ENCODE measurements at places on chromosomes 4 and X. TPM values are rescaled to one million over a fixed set of nuclear protein-coding genes. Genes with fewer than 3 reads are reported as not detected.
A peak's percentile ranks its signal among the peaks of the same experiment; 100 is the strongest.

- no peak for DNase-seq
Measured at GRCh38 chrX:9241427-9241826, 207.5 kb upstream of the FAM9B start.

- DNase-seq, result no peak
Measured at GRCh38 chr4:153114771-153115321, 89.4 kb upstream of the TRIM2 start.

DNA sequence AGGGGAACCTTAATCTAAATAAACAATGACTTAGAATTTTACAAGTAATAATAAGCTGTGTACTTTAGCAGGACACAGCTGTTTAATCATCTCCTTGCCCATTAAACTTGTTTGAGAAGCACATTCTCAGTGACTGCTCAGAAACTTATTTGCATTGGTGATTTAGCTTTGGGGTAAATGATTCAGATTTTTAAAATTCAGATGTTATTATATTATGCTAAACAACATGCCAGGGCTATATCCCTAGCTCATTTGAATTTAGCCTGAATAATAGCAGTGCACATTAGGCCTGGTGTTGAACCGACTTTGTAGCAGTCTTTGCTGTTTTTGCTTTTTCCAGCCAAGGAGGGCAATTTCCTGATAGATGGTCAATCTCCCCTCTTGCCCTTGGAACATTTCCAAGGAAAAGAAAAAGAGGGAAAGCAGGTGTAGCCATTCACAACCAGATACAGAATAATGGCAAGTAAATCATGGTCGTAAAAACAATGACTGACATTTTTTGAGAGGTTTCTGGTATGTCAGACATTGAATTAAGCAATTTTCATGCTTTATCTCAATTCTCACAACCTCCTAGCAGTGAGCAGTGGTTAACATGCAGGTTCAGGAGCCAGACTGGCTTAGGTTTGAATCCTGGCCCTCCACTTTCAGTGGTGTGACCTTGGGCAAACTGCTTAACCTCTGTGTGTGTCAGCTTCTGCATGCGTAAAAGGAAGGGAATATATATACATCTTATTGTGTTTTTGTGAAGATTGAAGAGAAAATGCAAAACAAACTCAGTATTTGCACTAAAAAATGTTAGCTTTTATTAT lies 16.8 kb downstream of the ARHGEF38 start:
- DNase-seq, result no peak

DNA sequence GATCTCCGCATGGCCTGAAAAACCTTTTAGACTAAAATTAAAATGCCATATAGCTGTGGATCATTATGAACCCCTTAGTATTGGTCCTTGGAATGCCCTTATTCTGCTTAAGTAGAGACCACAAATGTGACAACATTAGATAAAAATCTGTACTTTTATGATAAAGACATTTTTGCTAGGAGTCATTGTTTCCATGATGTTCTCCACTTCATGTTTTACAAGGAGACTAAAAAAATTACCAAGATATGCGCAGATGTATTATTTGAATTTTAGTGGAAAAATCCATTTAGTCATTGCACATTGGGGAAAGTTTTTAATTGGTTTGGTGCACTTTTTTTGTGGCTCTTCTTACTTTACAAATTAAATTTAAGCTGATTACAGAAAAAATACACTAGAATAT lies 85.1 kb upstream of the HPRT1 start:
- no peak for DNase-seq

DNA sequence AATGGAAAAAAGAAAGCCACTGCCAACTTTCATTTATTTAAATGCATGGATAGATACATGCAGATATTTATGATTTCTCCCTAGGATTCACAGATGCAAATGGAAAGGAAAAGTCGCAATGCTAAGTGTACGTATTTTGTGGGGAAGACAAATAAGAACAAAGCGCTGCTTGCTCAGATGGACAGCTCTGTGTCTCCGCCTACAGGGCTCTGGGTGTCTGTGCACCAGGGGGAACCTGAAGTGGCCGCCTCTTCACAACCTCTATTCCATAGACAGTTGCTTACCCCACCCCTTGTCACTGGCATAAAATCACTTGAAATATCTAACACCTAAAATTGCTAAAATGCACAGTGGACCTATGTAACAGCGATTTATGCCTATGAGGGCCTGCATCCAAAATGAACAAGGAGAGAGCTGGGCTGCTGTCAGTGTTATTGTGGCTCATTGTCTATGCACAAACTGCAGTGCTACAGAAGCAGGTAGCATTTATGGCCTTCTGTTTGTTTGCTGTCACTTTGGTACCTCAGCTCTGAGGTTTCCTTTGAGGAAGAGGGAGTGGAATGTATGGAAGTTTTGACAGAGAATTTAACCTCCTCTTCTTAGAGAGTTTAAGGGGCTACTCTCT lies 58.6 kb upstream of the PAGE1 start:
- peak; percentile 55 for DNase-seq

DNA sequence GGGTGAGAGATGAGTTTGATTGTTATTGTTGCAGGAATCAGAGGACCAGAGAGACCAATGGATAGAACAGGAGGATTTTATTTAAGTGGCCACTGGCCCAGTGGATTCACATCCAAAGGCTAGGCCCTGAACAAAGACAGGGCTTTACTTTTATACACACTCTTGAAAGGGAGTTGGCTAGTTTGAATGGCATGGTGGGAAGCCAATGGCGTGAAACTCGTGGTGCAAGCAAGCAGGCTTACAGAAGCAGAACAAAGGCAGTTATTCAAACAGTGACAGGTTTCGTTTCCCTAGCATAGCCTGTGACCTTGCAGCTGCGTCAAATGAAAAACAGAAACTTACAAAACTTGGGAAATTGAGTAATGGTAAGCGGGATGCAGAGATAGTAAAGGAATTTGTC lies 110.2 kb upstream of the PRDX4 start:
- DNase-seq, result no peak

DNA sequence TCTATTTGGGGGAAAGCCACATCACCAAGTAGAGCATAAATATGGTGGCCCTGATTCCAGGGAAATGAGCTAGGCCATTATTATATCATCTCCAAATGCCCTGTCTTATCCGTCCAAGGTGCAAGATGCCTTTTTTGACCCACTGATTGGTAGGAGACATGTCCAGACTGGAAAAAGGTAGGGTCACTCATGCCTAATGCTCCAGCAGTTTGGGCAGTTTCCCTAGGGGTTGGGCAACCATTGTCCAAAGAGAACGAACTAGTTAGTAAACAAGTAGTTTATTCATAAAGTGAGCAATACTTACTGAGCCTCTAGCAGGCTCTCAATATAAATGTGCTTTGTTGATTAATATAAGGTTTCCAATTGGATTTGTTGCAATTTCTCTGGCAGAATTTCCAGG lies 6.2 kb downstream of the FHDC1 start:
- DNase-seq, result no peak

GRCh38 chrX:97238632-97239031 lies 354.9 kb downstream of the RPA4 start:
- DNase-seq, result no peak

- peak; percentile 75 for DNase-seq
Measured at GRCh38 chr4:118224243-118224829, 128.5 kb downstream of the PRSS12 start.

DNA sequence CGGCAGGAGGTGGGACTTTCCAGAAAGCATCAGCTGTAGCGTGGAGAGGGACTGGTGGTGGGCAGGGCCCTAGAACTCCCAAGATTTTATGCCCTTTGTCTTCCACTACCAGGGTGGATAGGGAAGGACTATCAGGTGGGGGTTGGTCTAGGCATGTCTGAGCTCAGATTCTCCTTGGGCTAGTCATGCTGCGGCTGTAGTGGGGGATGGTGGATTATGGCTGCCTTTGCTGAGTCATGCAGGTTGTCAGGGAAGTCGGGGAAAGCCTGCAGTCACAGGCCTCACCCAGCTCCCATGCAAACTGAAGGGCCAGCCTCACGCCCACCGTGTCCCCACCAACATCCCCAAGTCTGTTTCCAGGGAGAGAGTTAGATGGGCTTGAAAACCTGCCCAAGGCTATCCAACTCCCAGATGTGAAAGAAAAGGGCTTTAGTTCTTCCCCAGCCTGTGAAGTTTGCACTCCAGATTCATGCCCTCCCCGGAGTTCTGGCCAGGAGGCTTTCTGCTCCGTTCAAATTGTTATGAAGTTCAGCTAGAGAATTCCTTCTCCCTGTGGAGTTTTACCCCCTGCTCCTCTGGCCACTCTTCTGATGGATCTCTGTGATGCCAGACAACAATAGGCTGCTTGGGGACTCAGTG lies 13.4 kb upstream of the MEPE start:
- no peak for DNase-seq

DNA sequence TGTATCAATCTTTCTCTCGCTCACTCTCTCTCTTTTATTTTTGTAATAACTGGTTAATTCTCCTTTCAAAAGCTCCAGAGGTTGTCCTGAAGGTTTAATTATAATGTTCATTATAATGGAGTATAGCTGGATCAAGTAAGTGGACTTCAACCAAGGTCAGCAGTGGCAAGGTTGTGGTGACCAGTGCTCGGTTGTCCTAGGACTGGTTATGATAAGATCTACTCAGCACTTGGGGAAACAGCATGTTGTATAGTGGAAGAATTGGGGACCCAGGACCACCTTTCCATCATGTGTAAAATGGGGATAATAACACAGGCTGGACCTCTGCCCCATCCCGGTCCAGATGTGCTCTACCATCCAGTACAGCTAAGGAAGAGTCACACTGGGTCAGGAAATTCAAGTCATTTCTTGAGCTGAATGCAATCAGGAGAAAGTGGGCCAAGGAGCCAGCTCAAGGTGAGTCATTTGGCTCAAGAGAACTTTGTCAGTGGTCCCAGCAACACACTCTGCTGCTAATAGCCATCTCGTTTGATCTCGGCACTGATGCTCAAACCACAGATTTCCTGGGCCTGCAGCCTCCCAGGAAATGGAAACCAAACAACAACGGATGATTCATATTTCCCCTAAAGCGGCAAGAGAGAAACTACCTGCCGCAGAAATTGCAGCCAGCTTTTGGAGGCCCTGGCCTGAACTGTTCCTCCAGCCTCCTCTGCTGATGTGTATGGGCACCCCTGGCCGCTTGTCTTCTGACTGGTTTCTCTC lies 123.6 kb upstream of the RBPJ start:
- DNase-seq, result no peak

GRCh38 chr4:128572778-128573241 lies 236.7 kb upstream of the JADE1 start:
- DNase-seq, result no peak

Gene SLC10A7
- 14.7 TPM for total RNA-seq

Gene SCML2
- total RNA-seq, result 5.5 TPM

Measured in tongue (tissue), 3 donors.